ENCODE measurements at places on chromosomes 1 and 21.

GRCh38 chr1:235971571-235972310, 93.1 kb downstream of the NID1 start:
- peak; percentile 90 for DNase-seq

GRCh38 chr1:110494036-110494435, 24.9 kb downstream of the KCNA10 start:
- DNase-seq, result no peak

GRCh38 chr1:33903210-33903589, 39.3 kb downstream of the HMGB4 start:
- no peak for DNase-seq

DNA sequence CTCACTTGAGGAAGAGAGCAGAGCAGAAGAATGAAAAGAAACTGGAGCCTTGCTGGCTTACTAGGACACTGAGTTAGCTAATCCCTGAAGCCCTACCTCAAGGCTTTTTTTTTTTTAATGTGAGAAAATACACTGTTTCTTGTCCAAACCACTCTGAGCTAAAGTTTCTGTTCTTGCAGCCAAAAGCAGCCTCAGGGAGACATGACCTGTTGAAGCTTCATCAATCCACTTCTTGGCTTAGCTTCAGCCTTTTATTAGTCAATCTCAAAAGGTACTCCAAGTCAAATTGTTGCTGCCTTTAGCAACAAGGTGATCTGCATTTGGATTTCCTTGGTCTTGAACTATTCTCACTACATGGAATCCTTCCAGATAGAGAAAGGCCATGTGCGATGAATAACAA, 33.7 kb downstream of the CCDC185 start:
- DNase-seq, result no peak

DNA sequence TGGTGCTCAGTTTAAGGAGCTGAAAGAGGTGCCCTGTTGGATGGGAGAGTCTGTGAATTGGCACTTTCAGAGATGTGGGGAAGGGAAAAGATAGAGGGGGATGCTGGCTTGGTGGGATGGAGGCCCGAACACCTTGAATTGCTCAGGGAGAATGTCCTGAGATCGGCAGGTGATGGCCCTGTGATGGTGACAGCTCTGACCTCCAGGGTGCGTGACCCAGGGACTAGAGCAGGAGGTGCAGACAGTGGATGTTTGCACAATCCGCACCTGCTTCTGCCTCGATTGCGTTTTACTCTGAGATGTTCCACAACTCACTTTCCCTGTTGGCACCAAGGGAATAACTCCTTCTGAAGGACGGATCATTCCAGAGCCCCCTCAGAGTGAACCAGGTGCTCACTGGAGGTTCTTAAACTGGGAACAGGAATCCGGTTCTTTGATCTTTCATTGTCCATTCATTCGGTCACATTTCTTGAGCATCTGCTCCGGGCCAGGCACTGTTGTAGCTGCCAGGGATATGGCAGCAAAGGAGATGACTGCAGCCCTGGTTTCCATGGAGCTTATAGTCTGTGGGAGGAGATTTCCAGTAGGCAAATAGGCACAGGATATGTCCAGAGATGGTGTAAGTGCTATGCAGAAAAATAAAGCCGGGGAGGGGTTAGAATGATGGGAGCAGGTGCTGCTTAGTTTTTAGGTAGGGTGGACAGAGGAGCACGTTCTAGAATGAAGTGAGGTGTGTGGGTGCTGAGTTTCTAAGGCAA, 226.6 kb upstream of the TMEM51 start:
- DNase-seq, result no peak

- DNase-seq, result no peak
Observed at GRCh38 chr1:111618961-111619634, 491 bp upstream of the RAP1A start.

- DNase-seq, result no peak
Observed at GRCh38 chr1:209710093-209710492, 5.4 kb downstream of the HSD11B1 start.

DNA sequence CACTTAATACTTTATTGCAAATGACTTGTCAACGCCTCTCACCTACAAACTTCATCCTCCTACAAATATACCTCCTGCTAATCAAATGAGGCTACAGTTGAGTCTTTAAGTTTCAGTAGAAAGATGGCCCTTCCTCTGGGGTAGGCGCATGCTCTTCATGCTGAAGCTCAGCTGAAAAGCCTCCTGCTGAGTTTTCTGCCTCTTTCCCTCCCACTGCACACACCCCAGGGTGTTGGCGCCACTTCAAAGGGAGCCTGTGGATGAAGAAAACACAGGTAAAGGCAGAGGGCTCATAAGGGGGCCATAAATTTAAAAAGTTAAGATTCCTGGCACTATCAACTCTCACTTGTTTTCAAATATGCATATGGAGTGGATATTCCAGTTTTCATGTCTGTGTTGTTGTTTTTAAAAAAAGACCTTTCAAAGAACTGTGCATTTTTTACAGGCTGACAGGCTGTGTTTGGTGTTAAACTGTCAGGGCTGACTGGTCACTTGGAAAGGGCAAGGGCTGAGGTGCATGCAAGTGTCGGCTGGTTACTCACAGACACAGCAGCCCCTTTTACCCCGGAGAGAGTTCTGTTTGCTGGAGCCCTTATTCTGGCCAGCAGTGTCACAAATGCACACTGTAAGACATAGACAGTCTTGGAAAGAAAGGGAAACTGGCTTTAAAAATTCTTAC, 42.9 kb upstream of the LGALS8 start:
- no peak for DNase-seq

GRCh38 chr1:13916530-13916929, 216.5 kb downstream of the PRDM2 start:
- DNase-seq, result no peak

- DNase-seq, result no peak
Observed at GRCh38 chr1:37041483-37041882, 7.2 kb upstream of the GRIK3 start.

DNA sequence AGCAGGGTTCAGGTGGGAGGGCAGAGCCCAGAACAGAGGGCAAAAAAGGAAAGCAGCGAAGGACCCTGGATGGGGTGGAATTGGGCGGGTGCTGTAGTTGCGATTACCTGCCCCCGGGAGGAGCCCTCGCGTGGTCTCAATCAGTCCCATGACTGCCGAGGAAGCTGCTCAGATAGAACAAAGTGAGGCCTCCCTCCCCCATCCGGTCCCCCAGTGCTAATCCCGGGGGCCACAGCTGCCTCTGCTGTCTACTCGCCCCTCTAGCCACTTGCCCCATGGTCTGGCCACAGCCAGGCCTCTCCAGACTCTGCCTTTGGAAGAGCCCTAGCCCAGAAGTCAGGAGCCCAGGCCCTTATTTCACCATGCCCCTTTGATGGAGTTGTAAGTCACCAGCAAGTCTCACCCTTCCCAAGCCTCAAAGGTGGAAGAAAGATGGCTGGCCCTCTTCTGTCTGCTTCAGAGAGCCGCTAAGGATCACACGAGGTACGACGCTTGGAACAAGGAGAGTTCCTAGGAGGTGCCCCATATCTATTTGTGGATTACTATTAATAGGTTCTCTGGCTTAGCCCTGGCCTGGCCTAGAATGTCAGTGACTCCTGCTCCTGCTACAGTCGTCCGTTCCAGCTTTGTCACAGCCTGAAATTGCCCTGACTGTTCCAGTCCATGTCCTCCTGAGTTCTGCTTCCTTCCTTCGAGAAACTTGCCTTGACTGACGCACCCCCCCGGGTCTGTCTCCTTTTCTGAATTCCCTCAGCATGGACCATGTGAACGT, 16.4 kb downstream of the ECHDC2 start:
- no peak for DNase-seq

DNA sequence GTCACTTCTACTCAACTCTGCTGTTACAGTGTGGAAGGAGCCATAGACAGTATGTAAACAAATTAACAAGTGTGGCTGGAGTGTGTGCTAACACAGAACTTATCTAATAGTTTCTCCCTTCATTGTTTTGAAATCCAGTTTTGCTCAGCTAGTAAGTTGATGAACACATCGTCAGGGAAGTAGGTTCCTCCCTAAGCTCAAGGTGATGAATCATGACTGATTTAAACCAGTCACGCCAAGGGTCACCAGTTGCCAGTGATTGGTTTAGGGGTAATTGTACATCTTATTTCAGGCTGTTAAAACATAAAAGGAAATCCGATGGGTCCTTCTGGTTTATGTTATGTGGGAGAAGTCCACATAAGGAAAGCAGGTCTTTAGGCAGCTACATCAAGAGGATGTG, 97.0 kb upstream of the CHODL start:
- DNase-seq, result no peak

DNA sequence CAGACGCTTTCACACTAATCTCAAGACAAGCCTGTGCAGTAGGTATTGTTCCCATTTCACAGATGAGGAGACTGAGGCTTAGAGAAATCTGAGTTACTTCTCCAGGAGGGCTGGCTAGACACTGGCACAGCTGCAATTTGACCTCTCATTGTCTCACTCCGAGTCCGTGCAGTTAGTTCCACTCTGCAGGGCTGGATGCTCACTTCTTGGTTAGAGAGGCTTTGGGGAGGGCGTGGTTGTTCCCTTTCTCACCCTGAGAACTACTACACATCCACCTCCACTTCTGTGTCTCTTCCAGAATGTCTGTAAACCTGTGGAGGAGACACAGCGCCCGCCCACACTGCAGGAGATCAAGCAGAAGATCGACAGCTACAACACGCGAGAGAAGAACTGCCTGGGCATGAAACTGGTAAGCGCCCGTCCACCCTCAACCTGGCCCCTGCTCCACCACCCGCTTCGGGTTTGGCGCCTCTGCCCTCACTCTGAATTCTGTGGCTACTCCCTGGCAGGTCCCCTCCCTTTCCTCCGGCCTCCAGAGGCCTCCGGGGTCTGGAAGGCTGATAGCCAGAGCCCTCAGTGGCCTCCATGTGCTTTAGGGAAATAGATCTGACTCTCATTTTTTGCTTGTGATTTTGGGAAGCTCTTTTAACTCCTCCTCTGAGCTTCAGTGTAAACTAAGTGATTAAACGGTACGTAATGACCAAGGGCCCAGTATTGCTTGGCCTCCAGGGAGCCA, 29.1 kb downstream of the EIF2D start:
- DNase-seq, result no peak

DNA sequence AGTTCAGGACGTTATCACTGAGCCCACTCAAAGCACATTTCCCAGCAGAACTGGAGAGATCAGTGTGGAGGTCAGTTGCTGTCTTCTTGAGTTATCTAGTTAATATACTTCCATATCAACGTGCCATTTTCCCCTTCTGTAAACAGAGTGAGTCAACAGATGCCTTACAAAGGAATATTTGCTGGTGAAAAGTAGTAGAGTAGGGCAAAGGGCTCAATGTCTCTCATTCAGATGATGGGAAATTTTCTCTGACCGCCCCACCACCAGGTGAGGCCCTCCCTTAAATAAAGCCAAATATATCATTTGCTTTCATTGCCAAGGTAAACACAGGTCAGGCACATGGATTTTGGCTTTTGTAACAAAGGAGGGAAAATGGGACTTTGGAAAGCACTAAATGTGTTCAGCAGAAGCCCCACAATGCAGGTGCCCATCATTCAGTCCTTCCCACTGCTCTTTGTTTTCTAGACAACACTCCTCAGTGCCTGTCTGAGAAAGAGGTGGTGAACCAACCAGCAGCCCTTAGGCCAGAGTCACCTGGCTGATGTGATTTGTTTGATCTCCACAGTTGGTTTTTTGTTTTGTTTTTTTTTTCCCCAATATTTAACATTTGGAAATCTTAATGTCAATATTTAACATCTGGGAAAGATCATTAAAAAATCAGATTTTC, 40.5 kb upstream of the SAMD13 start:
- no peak for DNase-seq

- no peak for DNase-seq
Observed at GRCh38 chr1:238783633-238784032, 602.7 kb upstream of the CHRM3 start.

DNA sequence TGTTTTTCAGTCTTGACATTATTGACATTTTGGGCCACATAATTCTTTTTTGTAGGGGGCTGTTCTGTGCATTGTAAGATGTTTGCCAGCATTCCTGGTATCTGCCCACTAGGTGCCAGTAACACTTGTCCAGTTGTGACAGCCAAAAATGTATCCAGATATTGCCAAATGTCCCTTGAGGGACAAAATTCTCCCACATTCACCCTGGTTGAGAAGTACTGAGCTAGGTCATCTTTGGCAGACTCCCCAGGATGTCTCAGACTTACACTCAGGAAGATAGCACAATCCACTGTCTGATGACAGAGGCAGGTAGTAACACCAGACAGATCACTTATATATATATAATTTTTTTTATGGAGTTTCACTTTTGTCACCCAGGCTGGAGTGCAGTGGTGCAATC, 5.9 kb downstream of the CD48 start:
- DNase-seq, result no peak

DNA sequence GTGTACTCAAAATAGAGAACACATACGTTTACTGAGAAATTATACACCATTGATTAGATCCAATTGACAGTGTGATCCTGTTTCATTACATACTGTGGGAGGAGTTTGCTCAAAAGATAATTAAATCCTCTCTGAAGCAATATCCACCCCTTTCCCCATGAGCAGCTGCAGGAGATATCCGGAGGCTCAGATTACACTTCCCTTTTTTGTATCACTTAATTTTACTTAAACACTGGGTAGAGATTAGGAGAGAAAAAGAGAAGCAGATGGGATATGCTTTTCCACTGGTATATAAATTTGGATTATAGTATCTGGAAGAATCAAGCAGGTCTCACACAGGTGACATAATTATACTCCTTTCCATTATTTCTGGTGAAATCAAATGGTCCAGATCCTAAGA, 333.3 kb upstream of the ZRANB2 start:
- no peak for DNase-seq

DNA sequence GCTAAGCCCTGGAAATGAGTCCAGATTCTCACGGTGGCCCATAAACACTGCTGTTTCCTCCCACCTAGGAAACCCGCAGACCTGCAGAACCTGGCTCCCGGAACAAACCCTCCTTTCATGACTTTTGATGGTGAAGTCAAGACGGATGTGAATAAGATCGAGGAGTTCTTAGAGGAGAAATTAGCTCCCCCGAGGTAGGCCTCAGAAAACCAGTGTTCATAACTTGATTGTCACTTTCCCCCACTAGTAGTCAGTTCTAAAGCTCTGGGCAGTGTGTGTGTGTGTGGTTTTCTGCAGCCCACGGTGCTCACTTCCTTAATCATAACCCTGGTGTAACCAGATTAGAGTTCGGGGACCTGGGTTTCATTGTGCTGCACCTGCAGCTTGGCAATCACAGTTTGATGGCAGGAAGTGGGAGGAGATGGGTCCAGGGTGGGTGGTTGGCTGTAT, 39.1 kb downstream of the CLIC6 start:
- DNase-seq, result peak; percentile 5

DNA sequence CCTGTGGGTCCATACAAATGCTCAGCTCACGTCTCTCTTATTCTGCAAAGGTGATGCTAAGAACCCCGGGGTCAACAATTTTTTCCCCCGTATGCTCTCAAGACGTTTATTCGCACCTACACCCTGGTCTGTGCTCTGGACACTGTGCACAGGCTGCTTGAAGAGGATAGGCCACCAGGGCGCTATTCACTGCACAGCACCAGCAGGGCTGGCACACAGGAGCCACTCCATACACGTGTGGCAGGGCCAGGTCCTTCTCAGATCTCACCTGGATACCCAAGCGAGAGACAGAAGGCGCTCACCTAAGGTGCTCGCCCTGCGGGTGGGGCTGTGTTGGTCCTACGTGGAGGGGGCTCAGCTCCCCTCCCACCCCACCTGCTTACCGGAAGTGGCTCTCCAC, 16.7 kb downstream of the TMEM63A start:
- no peak for DNase-seq

All from CD4-positive, alpha-beta T cell treated with Interleukin-4 for 4 hours (primary cell).